ENCODE measurements at places on chromosomes 6 and 20.
A peak's percentile ranks its signal among the peaks of the same experiment; 100 is the strongest.

- DNase-seq, result no peak
Measured at GRCh38 chr6:27899543-27899942, 12.7 kb downstream of the OR2B2 start.

DNA sequence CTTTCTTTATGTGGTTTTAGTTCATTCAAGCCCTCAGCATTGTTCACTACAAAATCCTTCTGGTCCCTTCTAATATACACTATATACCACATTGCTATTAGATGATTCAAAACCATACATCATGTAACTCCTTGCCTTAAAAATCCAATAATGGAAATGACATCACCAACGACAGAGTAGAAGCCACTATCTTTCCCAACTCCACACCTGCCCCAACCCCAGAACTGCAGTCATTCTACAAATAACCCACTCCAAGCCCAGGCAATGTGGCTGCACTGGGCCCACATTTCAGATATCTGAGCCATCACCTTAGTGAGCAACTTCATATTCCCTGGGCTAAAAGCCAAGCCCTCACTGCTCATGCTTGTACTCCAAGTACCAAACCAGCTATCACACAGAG is 22.6 kb upstream of the RUNX2 start:
- peak; percentile 62 for DNase-seq

DNA sequence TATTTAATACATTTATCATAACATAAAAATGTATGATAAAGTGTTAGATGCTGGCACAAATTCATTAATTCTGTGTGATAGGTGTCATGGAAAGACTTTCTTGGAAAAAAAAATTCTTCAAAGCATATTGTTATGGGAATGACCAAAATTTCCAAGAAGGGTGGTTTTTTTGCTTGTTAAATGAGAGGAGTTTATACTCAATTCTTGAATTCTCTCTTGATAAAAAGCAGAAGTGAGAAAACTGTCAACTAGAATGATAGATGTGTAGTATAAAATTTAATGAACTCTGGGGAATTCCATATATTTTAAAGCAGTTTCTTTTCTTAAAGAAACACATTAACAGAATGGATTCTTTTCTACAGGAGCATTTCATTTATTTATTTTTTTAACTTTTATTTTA is 62.0 kb upstream of the SNAP91 start:
- no peak for DNase-seq

GRCh38 chr20:49399329-49399728 is 83.1 kb downstream of the KCNB1 start:
- peak; percentile 5 for DNase-seq

DNA sequence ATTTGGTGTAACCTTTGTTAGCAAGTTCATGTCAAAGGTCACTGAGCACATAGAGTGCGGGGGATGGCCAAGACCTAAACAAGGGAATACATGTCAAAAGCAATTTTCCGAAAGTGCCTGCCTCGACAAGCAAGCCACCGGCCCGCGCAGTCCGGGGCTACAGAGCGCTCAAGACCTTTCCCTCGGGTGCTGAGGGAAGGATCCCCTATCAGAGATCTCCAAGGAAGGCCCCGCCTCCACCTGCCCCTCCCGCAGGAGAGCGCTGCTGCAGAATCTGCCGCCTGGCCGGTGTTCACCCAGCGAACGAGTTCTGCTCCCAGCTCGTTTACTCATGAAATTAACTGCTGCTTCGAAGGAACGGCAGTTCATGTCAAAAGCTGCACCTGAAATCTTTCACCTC is 252.7 kb downstream of the BMP7 start:
- no peak for DNase-seq

DNA sequence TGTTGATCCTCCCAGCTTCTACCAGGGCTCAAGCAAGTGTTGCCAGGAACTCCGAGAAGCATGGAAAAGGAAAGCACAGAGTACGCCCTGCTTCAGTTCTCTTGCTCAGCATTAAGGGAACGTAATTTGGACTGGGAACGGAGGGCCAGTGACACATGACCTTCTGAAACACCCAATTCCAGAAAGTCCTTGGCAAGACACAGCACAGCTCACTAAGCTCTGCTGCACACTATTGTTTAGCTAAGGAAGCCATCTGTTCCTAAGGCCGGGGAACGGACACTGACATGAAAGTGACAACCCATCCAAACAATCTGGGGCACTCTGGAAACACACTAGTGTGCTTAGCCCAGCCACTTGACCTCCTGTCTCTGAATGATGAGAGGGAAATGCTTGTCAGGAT is 56.9 kb upstream of the NXT1 start:
- DNase-seq, result no peak

- DNase-seq, result no peak
Measured at GRCh38 chr6:123118811-123119210, 122.8 kb downstream of the CLVS2 start.

DNA sequence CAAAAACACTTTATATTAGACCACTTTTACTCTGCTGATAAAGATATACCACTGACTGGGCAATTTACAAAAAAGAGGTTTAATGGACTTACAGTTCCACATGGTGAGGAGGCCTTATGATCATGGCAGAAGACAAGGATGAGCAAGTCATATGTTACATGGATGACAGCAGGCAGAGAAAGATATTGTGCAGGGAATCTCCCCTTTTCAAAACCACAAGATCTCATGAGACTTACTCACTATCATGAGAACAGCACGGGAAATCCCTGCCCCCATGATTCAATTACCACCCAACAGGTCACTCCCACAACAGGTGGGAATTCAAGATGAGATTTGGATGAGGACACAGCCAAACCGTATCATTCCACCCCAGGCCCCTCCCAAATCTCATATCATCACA is 1383.8 kb upstream of the MAP3K7 start:
- no peak for DNase-seq

DNA sequence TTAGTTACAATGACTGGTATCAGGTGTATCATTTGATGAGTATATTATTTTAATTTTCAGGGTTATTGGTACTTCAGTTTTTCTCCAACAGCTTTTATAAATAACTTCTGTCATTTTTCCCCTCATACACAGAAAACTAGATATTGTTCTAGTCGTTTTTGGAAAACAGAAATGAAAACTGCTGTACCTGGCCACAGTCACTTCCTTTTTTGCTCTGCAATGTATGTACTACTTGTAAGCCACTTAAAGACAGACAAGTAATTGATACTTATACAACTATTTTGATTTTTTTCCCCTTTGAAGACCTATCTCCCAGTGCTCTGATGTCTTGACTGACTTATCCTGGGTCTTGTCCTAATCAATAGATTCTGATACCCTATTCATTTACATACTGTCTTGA is 218.6 kb upstream of the RUNX2 start:
- DNase-seq, result no peak

DNA sequence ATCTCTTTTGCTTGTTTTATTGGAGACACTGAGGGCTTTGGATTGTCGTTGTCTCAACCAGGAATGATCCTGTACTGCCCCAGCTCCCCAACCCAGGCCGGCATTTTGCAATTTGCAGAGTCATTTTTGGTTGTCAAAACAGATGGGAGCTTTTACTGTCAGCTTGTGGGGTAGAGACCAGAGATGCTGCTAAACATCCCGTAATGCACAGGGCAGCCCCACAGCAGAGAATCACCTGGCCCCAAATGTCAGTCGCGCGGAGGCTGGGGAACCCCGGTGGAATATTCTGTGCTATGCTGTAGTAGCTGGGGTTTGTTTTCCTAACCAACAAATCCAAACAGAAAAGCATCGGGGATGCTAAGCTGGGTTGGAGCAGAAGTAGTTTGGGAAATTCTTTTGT is 99.7 kb downstream of the TSHZ2 start:
- no peak for DNase-seq

- DNase-seq, result no peak
Measured at GRCh38 chr6:133083248-133083967, 157.7 kb upstream of the EYA4 start.

- no peak for DNase-seq
Measured at GRCh38 chr20:50252701-50253100, 62.1 kb downstream of the CEBPB start.

DNA sequence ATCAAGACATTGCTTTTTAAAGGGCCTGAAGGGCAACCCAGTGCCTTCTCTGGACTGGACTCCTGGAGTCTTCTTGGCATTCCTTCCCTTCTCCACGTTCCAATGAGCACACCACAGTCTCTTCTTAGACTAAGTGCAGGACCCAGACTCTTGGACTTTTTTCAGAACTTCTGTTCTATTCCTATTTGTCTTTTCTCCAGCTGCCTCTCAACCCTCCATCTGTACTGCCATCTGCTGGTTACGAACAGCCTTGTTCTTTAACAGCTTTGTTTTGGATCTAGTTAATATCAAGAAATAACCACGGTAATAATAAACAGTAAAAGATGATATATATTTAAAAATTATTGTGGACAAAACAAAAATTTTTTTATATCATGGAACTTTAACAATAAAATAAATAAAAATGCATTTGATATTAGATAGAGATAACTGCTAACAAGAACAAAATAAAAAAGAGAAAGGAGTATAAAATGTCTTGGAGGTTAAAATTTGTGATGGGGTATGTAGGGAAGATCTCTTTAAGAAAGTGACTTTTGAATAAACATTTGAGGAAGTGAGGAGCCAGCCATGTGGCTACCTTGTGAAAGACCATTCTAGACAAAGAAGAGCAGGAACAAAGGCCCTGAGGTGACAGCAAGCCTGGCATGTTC is 105.1 kb upstream of the HCRTR2 start:
- peak; percentile 66 for DNase-seq

- DNase-seq, result no peak
Measured at GRCh38 chr6:123806561-123806960, 2.9 kb downstream of the NKAIN2 start.

GRCh38 chr6:136184738-136185137 is 65.4 kb downstream of the MTFR2 start:
- DNase-seq, result no peak

DNA sequence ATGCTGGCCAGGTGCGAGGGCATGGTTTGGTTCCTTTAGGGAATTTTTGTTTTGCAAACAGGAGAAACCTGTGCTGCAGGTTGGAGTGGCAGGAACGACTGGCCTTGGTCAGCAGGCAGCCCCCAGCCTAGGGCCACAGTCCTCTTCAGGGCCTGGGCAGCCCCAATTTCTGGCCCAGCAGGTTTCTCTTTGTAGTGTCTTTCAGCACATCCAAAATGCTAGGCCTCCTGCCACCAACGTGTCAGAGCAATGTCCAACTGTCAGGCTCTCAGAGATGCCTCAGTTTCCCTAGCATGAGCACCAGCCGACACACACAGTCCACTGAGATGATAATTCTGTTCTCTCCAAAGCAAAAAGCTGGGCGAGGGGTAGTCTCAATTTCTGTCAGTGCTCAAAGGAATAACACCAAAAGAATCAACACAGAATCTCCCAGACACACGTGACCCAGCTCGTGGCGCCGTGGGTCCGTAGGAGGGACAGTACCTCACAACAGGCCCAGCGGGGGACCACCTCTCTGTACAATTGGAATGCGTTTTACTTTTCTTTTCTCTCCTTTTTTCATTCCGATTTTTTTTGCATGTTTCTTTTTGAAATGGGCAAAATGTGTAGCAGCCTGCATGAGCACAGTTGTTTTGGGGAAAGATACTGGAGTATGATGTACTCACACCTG is 125.9 kb downstream of the TAF4 start:
- no peak for DNase-seq

DNA sequence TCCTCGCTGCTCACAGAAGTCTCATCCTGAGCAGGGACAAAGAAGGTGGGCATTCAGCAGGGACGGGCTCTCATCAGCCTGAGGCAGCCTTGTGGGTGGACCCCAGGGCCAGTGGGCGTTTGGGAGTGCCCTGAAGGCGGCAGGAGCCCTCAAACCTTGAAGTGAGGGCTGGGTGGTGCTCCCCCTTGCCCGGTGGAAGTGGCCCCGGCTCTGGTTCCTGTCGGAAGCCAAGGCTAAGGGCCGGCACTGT is 110.5 kb downstream of the NOL4L start:
- DNase-seq, result no peak

DNA sequence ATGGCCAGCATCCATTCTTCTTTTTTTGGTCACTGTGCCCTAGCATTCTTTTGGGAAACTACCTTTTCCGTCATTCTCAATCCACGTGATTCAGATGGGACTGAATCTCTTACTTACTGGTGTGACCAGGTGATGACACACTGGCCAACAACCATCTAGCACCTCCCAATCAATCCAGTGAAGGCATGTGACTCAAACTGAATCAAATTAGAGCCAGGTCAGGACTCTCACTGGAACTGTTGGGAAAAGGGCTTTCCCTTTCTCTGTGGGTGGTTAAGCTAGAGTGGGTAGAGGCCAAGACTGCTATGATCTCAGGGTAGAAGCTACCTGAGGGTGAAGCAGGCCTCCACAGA is 36.2 kb upstream of the ZMYND8 start:
- peak; percentile 47 for DNase-seq

DNA sequence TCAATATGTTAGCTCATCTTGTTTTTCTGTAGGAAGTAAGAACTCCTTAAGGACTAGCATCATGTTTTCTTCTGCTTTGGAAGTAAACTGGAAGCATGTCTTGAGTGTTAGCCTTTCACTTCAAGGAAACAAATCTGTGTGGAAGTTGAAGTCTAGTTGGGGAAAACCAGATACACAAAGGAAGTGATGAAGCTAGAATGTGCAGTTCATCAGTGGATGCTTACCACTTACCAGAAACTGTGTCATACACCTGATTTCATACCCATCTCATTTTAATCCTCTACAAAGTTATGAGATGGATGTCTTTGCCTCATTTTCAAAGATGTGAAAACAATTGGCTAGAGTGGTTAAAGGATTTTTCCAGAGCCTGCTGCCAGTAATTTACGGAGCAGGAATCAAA is 75.8 kb downstream of the TMEM170B start:
- DNase-seq, result peak; percentile 38

DNA sequence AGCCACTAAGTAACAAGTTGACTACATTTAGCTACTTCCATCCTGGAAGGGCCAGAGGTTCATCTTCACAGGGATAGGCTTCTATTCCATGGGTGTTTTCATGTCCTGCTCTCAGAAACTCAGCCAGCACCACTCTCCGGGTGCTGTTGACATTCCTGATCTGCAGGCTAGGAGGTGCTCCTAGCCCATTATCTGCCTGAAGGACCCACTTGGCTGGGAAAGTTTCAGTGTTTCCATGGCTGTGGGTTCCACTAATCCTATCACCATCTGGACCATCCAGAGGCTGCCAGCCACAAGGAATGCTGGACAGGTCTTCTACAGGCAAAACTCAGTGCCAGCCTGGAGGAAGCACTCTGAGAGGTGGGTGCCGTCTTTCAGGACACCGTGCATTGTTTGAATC is 45.2 kb downstream of the HLA-G start:
- no peak for DNase-seq

DNA sequence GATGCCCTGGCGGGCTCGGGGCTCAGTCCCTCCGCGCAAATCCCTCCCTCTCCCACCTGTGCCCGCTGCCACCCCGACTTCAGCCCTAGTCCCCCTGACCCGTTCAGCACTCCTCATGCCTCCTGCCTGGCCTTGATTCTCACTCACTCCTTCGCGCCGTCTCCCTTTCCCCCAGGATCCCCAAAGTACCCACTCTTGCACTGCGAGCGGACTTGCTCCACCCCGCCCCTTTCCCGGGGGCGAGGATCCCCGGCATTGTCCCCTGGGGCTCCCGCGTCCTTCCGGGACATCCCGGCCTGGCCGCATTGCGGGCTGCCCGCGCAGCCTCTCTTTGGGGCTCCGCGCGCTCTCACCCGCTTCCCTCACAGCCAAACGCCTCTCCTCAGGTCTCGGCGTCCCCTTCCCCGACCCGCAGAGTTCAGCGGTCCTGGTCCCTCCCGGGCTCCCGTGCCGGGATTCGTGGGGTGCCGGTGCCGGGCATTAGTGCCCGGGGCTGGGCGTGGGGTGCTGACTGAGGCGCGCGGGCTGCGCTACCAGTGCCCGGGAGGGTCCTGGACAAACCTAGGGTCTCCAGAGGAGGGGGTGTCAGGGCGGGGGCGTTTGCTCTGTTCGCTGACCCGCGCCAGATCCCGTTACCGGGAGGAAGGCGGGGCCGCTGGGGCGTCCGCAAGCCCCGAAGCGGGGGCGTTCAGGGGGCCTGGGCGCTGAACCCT is 45.5 kb upstream of the SUPT3H start:
- DNase-seq, result no peak

Data from IMR-90 (cell line).